Hepatocyte (in vitro differentiated cells): ENCODE measurements at places on chromosomes 2 and 18. TPM values are rescaled to one million over a fixed set of nuclear protein-coding genes. Genes with fewer than 3 reads are reported as not detected.
A peak's percentile ranks its signal among the peaks of the same experiment; 100 is the strongest.

GRCh38 chr2:176088048-176088936 lies 4.2 kb upstream of the HOXD13 start:
- DNase-seq: peak; percentile 76
- no peaks in the 10 kb centered on the region for H3K36me3 ChIP-seq
- peak overlapping the region; percentile 50 for H3K4me3 ChIP-seq
- H3K4me1 ChIP-seq: peaks cover 9% of the 10 kb centered on the region

DNA sequence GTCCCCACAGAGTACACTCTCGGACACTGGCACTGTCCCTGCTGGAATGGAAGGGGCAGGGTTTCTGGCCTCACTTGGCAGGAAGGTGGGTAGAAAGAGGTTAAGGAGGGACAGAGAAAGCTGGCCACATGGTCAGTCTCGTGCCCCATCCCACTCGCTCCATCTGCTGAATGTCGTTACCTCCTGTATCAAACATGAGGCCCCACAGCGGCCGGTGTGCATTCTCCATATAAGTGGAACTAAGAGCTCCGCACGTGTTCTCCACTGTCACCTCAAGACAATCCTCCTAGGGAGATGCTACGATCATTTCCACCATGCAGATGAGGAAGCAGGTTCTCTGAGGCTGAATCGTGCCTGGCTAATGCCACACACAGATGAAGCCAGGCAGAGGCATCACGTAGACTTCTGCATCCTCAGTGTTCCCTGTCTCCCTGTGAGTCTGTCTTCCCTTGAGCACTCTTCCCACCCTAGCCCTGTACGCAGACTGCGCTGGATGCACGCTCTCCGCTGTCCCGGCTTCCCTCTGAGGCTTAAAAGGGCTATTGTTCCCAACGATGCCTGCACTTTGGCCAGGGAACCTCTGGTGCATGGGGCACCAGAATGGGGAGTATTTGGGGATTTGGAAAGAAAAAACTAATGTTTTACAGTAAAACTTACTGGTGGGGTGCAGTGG lies 35.1 kb downstream of the MAL start:
- H3K4me3 ChIP-seq: no peak overlapping the region
- no peaks in the 10 kb centered on the region for H3K4me1 ChIP-seq
- H3K27ac ChIP-seq: no peak overlapping the region
- DNase-seq: no peak
- no peaks in the 10 kb centered on the region for H3K27me3 ChIP-seq

DNA sequence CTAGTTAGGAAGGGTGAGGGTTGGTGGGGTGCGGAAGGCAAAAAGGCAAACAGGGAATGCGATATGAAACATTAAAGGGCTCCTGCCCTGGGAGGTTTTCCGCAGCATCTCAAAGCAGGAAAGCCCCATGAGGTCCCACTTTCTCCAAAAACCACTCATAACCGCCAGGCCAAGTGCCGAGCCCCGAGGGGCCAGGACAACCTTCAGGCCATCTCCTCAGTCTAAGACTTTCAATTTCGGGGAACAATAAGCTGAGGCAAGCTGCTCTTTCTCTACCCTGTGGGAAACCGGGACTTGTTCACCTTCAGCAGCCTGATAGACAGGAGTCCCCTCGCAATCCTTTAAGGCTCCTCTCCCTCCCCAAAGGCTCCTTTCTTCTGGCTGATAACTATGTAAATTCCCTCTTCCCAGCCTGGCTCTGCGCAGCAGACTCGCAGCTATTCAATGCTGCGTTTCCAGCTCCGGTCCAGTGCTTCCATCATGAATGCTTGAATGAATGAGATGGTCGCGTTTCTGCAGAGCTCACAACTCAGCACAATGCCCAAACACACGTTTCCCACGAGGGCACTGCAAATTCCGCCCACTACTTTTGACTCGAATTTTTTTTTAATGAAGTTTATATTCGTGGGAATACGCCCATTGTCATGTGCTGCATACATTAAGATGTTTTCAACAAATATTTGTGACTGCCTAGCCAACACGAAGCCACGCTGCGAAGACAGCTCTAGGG lies 1.4 kb downstream of the LAMA1 start:
- no peaks in the 10 kb centered on the region for H3K36me3 ChIP-seq
- peak; percentile 31 for DNase-seq
- H3K4me3 ChIP-seq: peak overlapping the region; percentile 91
- H3K4me1 ChIP-seq: no peaks in the 10 kb centered on the region

GRCh38 chr18:31711365-31712172 lies 27.2 kb upstream of the B4GALT6 start:
- DNase-seq: no peak
- H3K4me1 ChIP-seq: peaks cover 3% of the 10 kb centered on the region
- H3K27me3 ChIP-seq: no peaks in the 10 kb centered on the region
- peak overlapping the region; percentile 9 for H3K27ac ChIP-seq

DNA sequence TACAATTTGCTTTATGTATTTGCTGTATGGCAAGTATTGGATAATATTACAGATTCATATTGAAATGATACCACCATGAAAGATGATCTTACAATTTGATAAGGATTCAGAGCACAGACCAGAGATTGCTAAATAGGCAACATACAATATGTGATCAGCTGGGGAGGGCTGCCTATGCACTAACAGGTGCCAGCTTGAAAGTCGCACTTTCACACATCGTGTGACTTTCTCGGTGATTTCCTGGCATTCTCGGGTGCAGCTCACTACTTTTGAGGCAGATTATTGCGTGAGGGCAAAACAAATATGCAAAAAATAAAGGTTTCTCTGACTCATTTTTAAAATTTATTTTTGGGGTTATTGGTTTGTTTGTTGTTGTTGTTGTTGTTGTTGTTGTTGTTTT lies 36.0 kb downstream of the RBMS1 start:
- DNase-seq: no peak
- no peak overlapping the region for H3K27ac ChIP-seq
- H3K27me3 ChIP-seq: no peaks in the 10 kb centered on the region
- H3K36me3 ChIP-seq: no peaks in the 10 kb centered on the region
- peaks cover 15% of the 10 kb centered on the region for H3K4me1 ChIP-seq

- no peaks in the 10 kb centered on the region for H3K4me1 ChIP-seq
- H3K27me3 ChIP-seq: no peaks in the 10 kb centered on the region
- H3K4me3 ChIP-seq: no peak overlapping the region
These were observed 22.5 kb downstream of the C1QL2 start for GRCh38 chr2:119136093-119136492.

DNA sequence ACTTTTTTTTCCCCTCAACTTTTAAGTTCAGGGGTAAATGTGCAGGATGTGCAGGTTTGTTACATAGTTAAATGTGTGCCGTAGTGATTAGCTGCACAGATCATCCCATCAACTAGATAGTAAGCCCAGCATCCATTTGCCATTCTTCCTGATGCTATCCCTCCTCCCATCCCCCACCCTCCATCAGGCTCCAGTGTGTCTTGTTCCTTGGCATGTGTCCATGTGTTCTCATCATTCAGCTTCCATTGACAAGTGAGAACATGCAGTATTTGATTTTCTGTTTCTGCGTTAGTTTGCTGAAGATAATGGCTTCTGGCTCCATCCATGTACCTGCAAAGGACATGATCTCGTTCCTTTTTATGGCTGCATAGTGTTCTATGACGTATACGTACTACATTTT lies 47.2 kb upstream of the STON1 start:
- H3K4me1 ChIP-seq: peaks cover 26% of the 10 kb centered on the region
- H3K4me3 ChIP-seq: no peak overlapping the region
- no peaks in the 10 kb centered on the region for H3K27me3 ChIP-seq
- no peak overlapping the region for H3K27ac ChIP-seq

- DNase-seq: no peak
- H3K4me3 ChIP-seq: no peak overlapping the region
- peaks cover 7% of the 10 kb centered on the region for H3K27me3 ChIP-seq
- H3K4me1 ChIP-seq: peaks cover 14% of the 10 kb centered on the region
- no peak overlapping the region for H3K27ac ChIP-seq
These were observed 21.4 kb downstream of the SLC3A1 start for GRCh38 chr2:44296653-44297052.

DNA sequence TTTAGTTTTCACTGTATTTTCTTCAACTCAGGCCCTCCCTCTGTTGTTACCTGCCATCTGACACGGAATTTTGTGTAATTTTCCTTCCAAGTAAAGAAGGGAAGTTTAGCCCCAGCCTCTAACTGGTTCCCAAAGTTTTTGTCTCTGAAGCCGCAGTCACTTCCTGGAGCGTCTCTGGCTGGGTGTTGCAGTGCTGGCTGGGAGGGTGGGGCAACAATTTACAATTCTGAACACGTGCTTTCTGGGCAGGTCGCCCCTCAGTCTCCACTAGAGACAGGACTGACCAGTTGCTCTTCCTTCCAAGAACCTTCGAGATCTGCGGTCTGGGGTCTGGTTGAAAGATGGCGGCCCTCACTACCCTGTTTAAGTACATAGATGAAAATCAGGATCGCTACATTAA lies 3.5 kb downstream of the CNDP2 start:
- peak overlapping the region; percentile 64 for H3K27ac ChIP-seq
- peak; percentile 62 for DNase-seq
- H3K4me3 ChIP-seq: no peak overlapping the region
- H3K4me1 ChIP-seq: peaks cover 23% of the 10 kb centered on the region
- H3K36me3 ChIP-seq: no peaks in the 10 kb centered on the region

- DNase-seq: no peak
- no peaks in the 10 kb centered on the region for H3K27me3 ChIP-seq
- no peak overlapping the region for H3K4me3 ChIP-seq
- H3K27ac ChIP-seq: no peak overlapping the region
- H3K4me1 ChIP-seq: no peaks in the 10 kb centered on the region
These were observed 33.3 kb downstream of the DSEL start for GRCh38 chr18:67483237-67483636.

GRCh38 chr2:121664713-121665112 lies 15.5 kb upstream of the CLASP1 start:
- H3K4me1 ChIP-seq: no peaks in the 10 kb centered on the region
- no peak for DNase-seq
- H3K27me3 ChIP-seq: no peaks in the 10 kb centered on the region
- no peak overlapping the region for H3K27ac ChIP-seq
- no peaks in the 10 kb centered on the region for H3K36me3 ChIP-seq

DNA sequence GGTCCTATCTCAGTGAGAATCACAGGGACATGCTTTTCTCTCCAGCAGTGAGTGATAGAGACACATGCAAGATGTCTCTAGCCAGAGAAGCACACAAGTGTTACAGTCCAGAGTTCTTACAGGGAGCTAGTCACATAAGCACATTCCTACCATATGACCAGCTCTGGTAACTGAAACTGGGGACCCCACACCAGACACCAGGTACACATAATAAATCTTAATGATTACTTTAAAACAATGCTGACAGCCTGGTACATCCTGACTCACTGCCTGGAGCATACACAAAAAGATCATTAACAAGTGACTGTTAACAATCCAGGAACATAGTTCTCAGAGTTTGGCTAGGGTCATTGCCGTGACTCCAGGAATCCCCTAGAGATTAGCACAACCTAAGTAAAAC lies 53.6 kb downstream of the GALNT1 start:
- H3K36me3 ChIP-seq: no peaks in the 10 kb centered on the region
- DNase-seq: peak; percentile 67
- peaks cover 17% of the 10 kb centered on the region for H3K4me1 ChIP-seq
- no peak overlapping the region for H3K4me3 ChIP-seq

DNA sequence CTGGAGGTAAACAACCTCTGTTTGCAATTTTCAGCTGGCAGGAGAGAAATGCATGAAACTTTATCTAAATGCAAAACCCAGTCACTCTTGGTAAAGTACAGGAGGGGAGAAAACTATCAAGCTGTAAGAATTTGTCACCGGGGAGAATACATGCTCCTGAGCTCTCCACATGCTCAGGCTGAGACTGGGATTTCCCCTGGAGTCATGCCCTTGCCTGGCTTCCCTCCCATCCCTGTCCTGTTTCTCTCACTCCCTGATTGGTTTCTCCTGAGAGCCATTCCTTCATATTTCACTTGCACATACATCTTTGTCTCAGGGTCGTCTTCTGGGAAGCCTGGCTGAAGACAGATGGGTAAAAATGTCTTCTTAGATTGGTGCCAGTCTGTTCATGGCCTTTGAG lies 52.9 kb upstream of the SPATS2L start:
- peaks cover 11% of the 10 kb centered on the region for H3K4me1 ChIP-seq
- H3K27me3 ChIP-seq: no peaks in the 10 kb centered on the region
- no peak overlapping the region for H3K4me3 ChIP-seq
- H3K27ac ChIP-seq: no peak overlapping the region
- no peaks in the 10 kb centered on the region for H3K36me3 ChIP-seq

DNA sequence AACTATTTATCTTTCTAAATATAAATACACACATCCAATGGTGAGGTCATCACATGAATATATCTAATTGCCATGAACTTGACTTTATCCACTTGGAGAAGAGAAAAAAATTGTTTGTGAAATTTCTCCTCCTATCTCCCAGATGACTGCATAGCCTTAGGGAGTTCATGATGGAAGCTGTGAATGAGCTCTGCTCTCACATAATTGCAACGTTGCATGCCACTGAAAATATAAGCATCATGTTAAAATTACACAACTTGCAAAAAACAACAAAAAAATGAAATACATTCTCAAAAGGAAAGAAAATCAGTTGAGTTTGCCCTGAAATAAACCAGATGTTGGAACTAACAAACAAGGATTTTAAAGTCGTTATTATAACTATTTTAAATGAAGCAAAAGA lies 50.6 kb upstream of the OSR1 start:
- H3K36me3 ChIP-seq: no peaks in the 10 kb centered on the region
- H3K27me3 ChIP-seq: no peaks in the 10 kb centered on the region
- no peak for DNase-seq
- no peak overlapping the region for H3K27ac ChIP-seq

GRCh38 chr2:171217330-171217729 lies 56.6 kb upstream of the TLK1 start:
- H3K27me3 ChIP-seq: no peaks in the 10 kb centered on the region
- no peak overlapping the region for H3K27ac ChIP-seq
- no peaks in the 10 kb centered on the region for H3K36me3 ChIP-seq
- H3K4me3 ChIP-seq: no peak overlapping the region
- H3K4me1 ChIP-seq: no peaks in the 10 kb centered on the region

- peak; percentile 58 for DNase-seq
- H3K36me3 ChIP-seq: no peaks in the 10 kb centered on the region
- H3K27me3 ChIP-seq: no peaks in the 10 kb centered on the region
- H3K4me3 ChIP-seq: no peak overlapping the region
- H3K4me1 ChIP-seq: peaks cover 18% of the 10 kb centered on the region
These were observed 194.8 kb downstream of the LNPK start for GRCh38 chr2:175807031-175807873.

- H3K36me3 ChIP-seq: no peaks in the 10 kb centered on the region
- DNase-seq: no peak
- no peak overlapping the region for H3K27ac ChIP-seq
These were observed 990.2 kb downstream of the TSN start for GRCh38 chr2:122745603-122746002.

- H3K27me3 ChIP-seq: no peaks in the 10 kb centered on the region
- H3K36me3 ChIP-seq: no peaks in the 10 kb centered on the region
- no peaks in the 10 kb centered on the region for H3K4me1 ChIP-seq
These were observed 99.5 kb downstream of the EPB41L3 start for GRCh38 chr18:5444269-5444668.

Gene RPS27A
- 1,542 and 1,777 TPM in 2 replicates for total RNA-seq

Gene TIGD1
- total RNA-seq: 8.7 and 9.1 TPM in 2 replicates

Gene RTP5
- not detected in 2 replicates for total RNA-seq

Gene LTBP1
- 60.9 and 68.9 TPM in 2 replicates for total RNA-seq

Gene TMEM178A
- total RNA-seq: 3.3 and 3.9 TPM in 2 replicates

Gene ALLC
- not detected in 2 replicates for total RNA-seq

Gene HAAO
- total RNA-seq: 18.1 and 22.0 TPM in 2 replicates

Gene LOXHD1
- total RNA-seq: not detected in 2 replicates

Gene SLC23A3
- total RNA-seq: 1.4 and 1.5 TPM in 2 replicates

Gene KCNG2
- total RNA-seq: not detected in 2 replicates

Gene ALKAL2
- 2.9 and 9.0 TPM in 2 replicates for total RNA-seq

Gene EVX2
- 3.5 and 3.7 TPM in 2 replicates for total RNA-seq

Gene STARD6
- not detected in 2 replicates for total RNA-seq
